Left lobe of liver (tissue), 2 donors: ENCODE measurements at places on chromosomes 5 and 9. TPM values are rescaled to one million over a fixed set of nuclear protein-coding genes. Genes with fewer than 3 reads are reported as not detected.

The DNAJA1 gene
- total RNA-seq: 56.8 TPM

The NUDT2 gene
- total RNA-seq: 8.7 TPM

The ERGIC1 gene
- 158 TPM for total RNA-seq

The CRHBP gene
- 26.4 TPM for total RNA-seq

The PHF24 gene
- total RNA-seq: not detected

The COL23A1 gene
- total RNA-seq: 1.2 TPM

The SMARCA2 gene
- 91.3 TPM for total RNA-seq

The FOXD4L4 gene
- 0.15 TPM for total RNA-seq
